NCI-H1436 treated with DMSO at 0.1 percent for 48 hours (cell line): ENCODE measurements at places on chromosomes 13 and 19.

- DNase-seq = no peak
These were observed 687.4 kb upstream of the SLITRK6 start for GRCh38 chr13:86486582-86486981.

GRCh38 chr19:56105090-56105701, 15.9 kb downstream of the ZNF787 start:
- peak; percentile 44 for DNase-seq

DNA sequence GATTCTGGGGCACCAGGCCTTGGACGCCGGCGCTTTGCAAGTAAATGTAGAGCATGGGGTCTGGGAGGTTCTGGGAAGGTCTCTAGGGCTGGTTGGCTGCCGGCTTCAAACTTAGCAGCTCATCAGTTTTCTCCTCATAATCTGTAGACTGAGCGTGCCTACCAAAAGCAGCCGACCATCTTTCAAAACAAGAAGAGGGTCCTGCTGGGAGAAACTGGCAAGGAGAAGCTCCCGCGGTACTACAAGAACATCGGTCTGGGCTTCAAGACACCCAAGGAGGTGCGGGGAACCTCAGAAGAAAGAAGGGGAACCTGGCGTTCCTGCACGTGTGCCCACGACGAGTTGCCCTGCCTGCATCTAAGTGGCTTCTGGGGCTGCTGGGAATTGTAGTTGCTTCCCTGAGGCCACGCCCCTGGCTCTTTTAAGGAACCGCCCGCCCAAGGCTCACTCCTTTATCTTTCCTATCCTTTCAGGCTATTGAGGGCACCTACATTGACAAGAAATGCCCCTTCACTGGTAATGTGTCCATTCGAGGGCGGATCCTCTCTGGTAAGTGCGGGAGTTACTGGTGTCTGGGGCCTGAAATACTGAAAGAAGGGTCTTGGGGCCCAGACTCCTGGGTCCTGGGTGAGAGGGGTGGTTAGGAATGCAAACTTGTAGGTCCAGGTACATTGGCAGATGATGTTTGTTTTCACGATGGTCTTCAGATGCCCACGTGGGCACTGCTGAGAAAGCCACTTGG, 984 bp downstream of the RPS11 start:
- no peak for DNase-seq

- no peak for DNase-seq
These were observed 9.5 kb downstream of the RUBCNL start for GRCh38 chr13:46377554-46377953.

GRCh38 chr13:59665732-59666131, 498.0 kb downstream of the DIAPH3 start:
- DNase-seq = no peak

DNA sequence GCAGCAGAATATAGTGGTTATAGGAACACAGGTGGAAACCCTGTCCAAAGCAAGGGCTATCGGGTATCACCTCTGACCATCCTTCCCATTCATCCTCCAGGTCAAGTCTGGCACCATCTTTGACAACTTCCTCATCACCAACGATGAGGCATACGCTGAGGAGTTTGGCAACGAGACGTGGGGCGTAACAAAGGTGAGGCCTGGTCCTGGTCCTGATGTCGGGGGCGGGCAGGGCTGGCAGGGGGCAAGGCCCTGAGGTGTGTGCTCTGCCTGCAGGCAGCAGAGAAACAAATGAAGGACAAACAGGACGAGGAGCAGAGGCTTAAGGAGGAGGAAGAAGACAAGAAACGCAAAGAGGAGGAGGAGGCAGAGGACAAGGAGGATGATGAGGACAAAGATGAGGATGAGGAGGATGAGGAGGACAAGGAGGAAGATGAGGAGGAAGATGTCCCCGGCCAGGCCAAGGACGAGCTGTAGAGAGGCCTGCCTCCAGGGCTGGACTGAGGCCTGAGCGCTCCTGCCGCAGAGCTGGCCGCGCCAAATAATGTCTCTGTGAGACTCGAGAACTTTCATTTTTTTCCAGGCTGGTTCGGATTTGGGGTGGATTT, 2.1 kb upstream of the RAD23A start:
- DNase-seq = no peak

DNA sequence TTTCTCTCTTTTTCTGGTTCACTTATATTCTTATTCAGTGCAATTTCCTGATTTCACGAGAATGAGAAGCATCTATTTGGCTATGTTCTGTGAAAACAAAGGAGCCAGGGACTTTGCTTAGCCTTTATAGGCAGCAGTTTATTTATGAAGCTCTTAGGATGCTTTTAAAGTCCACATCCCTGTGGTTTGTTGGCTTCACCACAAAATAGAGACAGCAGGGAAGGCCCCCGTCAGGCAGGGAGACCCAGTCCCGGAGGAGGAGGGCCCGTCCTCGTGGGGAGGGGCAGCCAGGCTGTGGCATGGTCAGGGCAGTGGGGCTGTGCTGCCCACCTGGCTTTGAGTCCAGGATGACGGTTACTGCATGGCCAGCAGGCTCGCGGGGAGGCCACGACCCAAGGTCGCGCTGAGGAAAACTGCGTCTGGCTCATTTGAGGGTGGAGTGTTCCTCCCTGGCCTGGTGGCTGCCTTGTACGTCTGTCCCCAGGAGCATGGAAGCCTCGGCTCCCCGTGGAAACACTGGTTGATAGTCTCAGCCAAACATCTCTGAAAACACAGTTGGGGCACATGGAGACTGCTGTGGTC, 92.7 kb downstream of the ATP11A start:
- no peak for DNase-seq

GRCh38 chr19:53034054-53034453, 10.5 kb upstream of the ERVV-2 start:
- no peak for DNase-seq

- DNase-seq = no peak
These were observed 395.9 kb downstream of the KCNRG start for GRCh38 chr13:50410921-50411746.
